Astrocyte (in vitro differentiated cells and primary cell): ENCODE measurements at places on chromosomes 1 and 21. TPM values are rescaled to one million over a fixed set of nuclear protein-coding genes. Genes with fewer than 3 reads are reported as not detected.

Gene KRTAP13-2
- not detected in 2 replicates for total RNA-seq

Gene IL20
- total RNA-seq, result not detected in 2 replicates

Gene AMY2A
- total RNA-seq, result not detected in 2 replicates

Gene RIMKLA
- total RNA-seq, result 0.12 and 0.20 TPM in 2 replicates

Gene OR2T35
- not detected in 2 replicates for total RNA-seq

Gene FYB2
- total RNA-seq, result 0.14 and 0.26 TPM in 2 replicates

Gene PGD
- total RNA-seq, result 187 and 224 TPM in 2 replicates

Gene ITLN2
- total RNA-seq, result not detected in 2 replicates

Gene TEDDM1
- not detected in 2 replicates for total RNA-seq

DNA sequence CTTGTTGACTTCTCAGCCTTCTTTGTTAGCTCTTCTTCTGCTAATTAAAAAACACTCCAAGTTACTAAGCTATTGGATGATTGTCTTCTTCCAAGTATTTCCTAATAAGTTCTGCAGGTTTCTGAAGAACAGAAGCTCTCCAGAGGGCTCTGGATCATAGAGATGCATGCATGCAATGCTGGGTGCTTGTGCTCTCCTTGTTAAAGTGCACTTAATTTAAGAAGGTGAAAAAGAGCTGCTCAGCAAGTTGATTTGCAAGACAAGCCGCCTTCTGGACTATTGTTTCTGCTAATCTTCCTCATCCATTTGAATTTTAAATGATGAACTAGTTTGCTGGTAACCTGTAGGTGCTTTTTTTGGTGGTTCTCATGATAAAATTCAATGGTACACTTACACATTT, 16.1 kb downstream of the RRP15 start:
- H3K4me1 ChIP-seq, result peaks cover 4% of the 10 kb centered on the region
- no peaks in the 10 kb centered on the region for H3K27me3 ChIP-seq
- H3K27ac ChIP-seq, result no peak overlapping the region
- DNase-seq, result no peak
- no peak overlapping the region for H3K4me3 ChIP-seq

- H3K4me1 ChIP-seq, result peaks cover 10% of the 10 kb centered on the region
- no peaks in the 10 kb centered on the region for H3K27me3 ChIP-seq
- H3K4me3 ChIP-seq, result no peak overlapping the region
- H3K27ac ChIP-seq, result no peak overlapping the region
Measured at GRCh38 chr1:81695741-81696140, 105.0 kb upstream of the ADGRL2 start.

DNA sequence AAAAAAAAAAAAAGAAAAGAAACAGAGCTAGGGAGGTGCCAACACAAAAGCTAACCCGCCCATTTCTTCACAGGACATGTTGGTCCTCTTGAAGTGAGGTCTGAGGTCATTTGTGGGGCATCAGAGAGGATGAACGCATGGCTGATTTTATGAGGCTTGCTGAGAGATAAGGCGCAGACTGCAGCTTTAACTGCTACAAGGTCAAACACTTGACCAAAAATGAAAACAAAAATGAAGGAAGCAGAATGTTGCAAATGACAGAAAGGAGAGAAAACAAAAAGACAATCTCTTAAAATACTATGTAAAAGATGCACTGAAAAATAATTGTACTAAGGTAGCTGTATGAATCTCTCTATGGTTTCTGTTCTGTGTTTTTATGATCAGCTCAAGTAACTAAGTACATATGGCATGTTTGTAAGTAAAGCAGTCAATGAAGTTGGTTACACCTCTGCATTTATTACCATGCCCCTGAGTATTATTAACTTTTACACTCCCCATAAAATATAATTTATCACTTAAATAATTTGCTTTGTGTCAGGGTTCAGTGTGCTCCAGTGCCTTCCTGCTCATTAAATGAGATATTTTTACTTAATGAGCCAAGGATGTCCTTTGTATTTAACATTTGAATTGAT, 249.1 kb upstream of the NR5A2 start:
- H3K36me3 ChIP-seq, result no peaks in the 10 kb centered on the region
- DNase-seq, result no peak
- H3K27ac ChIP-seq, result no peak overlapping the region
- no peaks in the 10 kb centered on the region for H3K27me3 ChIP-seq
- no peak overlapping the region for H3K4me3 ChIP-seq

DNA sequence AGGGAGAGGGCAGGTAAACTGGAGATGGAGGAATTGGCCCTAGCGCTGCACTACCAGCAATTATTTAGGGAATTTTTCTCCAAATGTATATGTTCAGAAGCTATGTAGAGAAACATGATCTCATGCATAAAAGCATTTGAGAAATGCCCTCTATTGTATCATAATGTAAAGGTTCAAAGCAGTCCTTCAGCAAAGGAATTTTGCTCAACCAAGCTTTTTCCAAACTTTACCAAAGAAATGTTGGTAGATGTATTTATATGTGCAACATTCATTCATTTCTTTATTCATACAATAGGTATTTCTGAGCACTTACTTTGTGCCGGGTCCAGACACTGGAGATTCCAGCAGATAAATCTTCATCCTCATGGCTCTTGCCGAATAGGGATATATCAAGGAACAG, 64.4 kb downstream of the XCL1 start:
- H3K4me3 ChIP-seq, result no peak overlapping the region
- H3K27ac ChIP-seq, result no peak overlapping the region
- DNase-seq, result peak; percentile 16
- H3K36me3 ChIP-seq, result no peaks in the 10 kb centered on the region
- peaks cover 13% of the 10 kb centered on the region for H3K4me1 ChIP-seq
- H3K27me3 ChIP-seq, result no peaks in the 10 kb centered on the region

- peaks cover 12% of the 10 kb centered on the region for H3K27me3 ChIP-seq
- H3K27ac ChIP-seq, result no peak overlapping the region
- no peak for DNase-seq
- no peak overlapping the region for H3K4me3 ChIP-seq
Measured at GRCh38 chr21:36524477-36524876, 44.6 kb upstream of the CLDN14 start.

- peaks cover 3% of the 10 kb centered on the region for H3K4me1 ChIP-seq
- no peaks in the 10 kb centered on the region for H3K27me3 ChIP-seq
- H3K36me3 ChIP-seq, result no peaks in the 10 kb centered on the region
- no peak overlapping the region for H3K27ac ChIP-seq
- H3K4me3 ChIP-seq, result no peak overlapping the region
Measured at GRCh38 chr1:164565357-164565756, 6.4 kb downstream of the PBX1 start.

DNA sequence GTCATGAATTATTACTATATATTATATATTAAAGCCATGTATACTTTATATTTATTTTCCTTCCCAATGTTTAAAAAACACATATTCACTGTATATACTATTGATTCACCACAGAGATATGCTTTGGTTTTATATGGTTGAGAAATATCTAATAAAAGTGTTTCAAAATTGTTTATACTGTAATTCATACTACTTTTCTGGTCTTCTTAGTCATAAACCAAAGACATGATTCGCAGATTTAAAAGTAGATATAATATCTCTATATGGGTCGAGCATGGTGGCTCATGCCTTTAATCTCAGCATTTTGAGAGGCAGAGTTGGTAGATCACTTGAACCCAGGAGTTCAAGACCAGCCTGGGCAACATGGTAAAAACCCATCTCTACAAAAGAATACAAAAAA, 738.4 kb downstream of the USP25 start:
- H3K27me3 ChIP-seq, result no peaks in the 10 kb centered on the region
- no peaks in the 10 kb centered on the region for H3K4me1 ChIP-seq
- H3K4me3 ChIP-seq, result no peak overlapping the region
- no peak for DNase-seq

DNA sequence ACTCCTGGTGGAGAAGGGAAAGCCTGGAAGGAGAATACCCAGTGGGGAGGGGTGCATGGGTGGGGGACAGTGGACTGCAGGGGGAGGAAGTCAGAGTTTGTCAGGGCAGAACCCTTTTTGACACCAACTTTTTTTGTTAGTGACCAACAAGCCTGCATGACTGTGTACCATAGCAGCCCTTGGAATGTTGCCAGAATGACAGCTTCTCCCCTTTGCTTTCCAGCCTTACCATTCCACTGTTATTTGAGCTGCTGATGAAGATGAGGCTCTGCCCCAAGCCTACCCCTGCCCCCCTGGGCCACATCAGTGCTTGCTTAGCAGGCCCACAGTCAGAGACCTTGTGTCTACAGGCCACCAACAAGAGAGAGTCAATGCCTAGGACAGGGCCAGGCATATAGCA, 341.2 kb downstream of the HHAT start:
- H3K4me1 ChIP-seq, result no peaks in the 10 kb centered on the region
- no peak overlapping the region for H3K27ac ChIP-seq
- no peaks in the 10 kb centered on the region for H3K36me3 ChIP-seq

DNA sequence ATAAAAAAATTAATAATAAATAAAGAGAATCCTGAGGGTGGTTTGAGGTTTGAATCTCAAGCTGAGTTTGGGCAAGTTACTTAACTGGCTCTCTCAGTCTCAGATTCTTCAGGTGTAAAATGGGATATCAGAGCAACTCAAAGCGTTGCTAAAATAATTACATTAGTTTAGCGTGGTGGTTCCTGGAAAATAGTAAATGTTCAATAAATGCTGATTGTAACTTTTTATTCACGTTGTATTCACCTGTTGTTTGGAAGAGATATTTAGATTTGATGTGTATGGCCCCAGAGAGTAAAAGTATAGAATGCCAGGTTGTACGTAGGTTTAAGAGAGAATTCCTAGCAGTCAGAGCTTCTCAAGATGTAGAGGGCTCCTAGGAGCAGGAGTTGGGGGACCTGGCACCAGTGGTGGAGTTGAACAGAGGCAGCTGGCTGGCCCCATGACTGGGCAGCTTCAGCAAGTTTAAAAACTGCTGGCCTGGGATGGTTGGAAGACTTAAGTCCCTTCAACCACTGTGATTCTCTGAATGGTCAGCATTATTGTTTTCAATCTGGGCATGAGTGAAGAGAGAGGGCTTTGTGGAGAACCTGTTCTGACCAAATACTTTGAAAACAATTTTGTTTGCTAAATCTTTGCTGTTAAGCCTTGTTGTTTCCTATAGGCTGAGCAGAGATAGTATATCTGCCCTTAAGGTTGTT, 22.4 kb downstream of the PRCC start:
- H3K36me3 ChIP-seq, result peaks cover 25% of the 10 kb centered on the region
- no peak overlapping the region for H3K4me3 ChIP-seq
- H3K27me3 ChIP-seq, result no peaks in the 10 kb centered on the region
- no peak overlapping the region for H3K27ac ChIP-seq
- peaks cover 5% of the 10 kb centered on the region for H3K4me1 ChIP-seq
- DNase-seq, result no peak

DNA sequence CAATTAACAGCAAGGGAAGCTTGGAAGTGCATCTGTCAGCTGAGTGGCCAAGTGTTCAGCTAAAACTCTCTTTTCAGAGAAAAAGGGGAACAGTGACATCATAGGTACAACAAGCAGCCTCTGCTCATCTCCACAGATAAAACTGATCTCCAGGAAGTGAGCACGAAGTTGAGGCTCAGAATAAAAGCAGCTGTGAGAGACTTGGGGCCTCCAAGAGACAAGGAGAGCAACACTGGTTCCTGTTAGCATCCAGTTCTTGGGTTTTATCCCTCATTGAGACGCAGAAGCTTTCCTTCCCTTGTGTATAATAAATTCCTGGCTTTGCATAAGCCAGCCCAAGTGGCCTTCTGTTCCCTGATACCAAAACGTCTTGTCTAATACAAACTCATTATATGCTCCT, 20.0 kb upstream of the CNN3 start:
- H3K36me3 ChIP-seq, result no peaks in the 10 kb centered on the region
- H3K27me3 ChIP-seq, result no peaks in the 10 kb centered on the region

GRCh38 chr21:33940164-33940880, 24.7 kb upstream of the ATP5PO start:
- no peaks in the 10 kb centered on the region for H3K36me3 ChIP-seq
- H3K27ac ChIP-seq, result peak overlapping the region; percentile 78
- no peak overlapping the region for H3K4me3 ChIP-seq
- H3K27me3 ChIP-seq, result no peaks in the 10 kb centered on the region
- DNase-seq, result peak; percentile 70

GRCh38 chr1:217561446-217561845, 69.4 kb downstream of the GPATCH2 start:
- peaks cover 17% of the 10 kb centered on the region for H3K4me1 ChIP-seq
- H3K4me3 ChIP-seq, result no peak overlapping the region
- DNase-seq, result peak; percentile 14

- H3K4me1 ChIP-seq, result no peaks in the 10 kb centered on the region
- H3K27me3 ChIP-seq, result no peaks in the 10 kb centered on the region
- no peak overlapping the region for H3K27ac ChIP-seq
- DNase-seq, result no peak
- H3K4me3 ChIP-seq, result no peak overlapping the region
Measured at GRCh38 chr1:182453631-182454030, 3.7 kb downstream of the RGSL1 start.

DNA sequence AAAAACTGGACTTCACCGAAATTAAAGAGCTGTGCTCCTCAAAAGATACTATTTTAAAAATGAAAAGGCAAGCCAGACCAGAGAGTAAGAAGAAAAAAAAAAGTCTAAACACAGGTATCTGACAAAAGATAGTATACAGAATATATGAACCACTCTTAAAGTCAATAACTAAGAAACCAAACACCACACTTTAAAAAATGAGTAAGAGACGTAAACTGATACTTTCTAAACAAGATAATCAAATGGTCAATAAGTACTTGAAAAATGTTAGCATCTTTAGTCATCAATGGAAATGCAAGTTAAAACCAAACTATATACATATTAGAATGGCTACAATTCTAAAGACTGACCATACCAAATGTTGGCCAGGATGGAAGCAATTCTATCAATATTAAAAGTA, 77.6 kb downstream of the EVI5 start:
- no peak overlapping the region for H3K4me3 ChIP-seq
- H3K36me3 ChIP-seq, result no peaks in the 10 kb centered on the region
- H3K27ac ChIP-seq, result no peak overlapping the region
- DNase-seq, result no peak

GRCh38 chr1:17639703-17640340, 100.3 kb downstream of the ARHGEF10L start:
- DNase-seq, result no peak
- H3K4me1 ChIP-seq, result peaks cover 5% of the 10 kb centered on the region
- peaks cover 8% of the 10 kb centered on the region for H3K36me3 ChIP-seq
- no peak overlapping the region for H3K4me3 ChIP-seq

GRCh38 chr1:55321942-55322341, 106.8 kb upstream of the USP24 start:
- H3K27ac ChIP-seq, result no peak overlapping the region
- no peaks in the 10 kb centered on the region for H3K27me3 ChIP-seq
- no peak overlapping the region for H3K4me3 ChIP-seq
- peak; percentile 57 for DNase-seq
- no peaks in the 10 kb centered on the region for H3K36me3 ChIP-seq

GRCh38 chr1:110860174-110860573, 12.8 kb upstream of the CD53 start:
- H3K4me3 ChIP-seq, result no peak overlapping the region
- DNase-seq, result no peak
- H3K36me3 ChIP-seq, result no peaks in the 10 kb centered on the region
- H3K4me1 ChIP-seq, result no peaks in the 10 kb centered on the region

DNA sequence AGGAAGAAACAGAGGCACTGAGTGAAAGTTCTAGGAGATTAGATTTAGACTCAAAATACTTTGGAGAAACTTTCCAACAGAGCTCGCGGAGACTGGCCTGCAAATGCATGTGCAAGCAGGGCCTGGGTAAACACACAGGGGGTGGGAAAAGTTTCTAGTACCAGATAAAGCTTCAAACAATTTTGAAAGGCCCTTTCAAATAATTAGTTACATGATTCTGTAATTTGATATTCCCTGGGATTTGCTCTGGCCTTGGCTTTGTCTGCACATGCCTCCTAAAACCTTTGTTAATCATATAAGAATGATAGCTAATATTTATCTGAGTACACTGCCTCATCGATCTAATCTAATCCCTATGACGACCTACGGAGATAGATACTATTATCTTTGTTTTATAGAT, 31.3 kb downstream of the VTCN1 start:
- DNase-seq, result no peak
- no peaks in the 10 kb centered on the region for H3K4me1 ChIP-seq
- no peak overlapping the region for H3K4me3 ChIP-seq
- no peaks in the 10 kb centered on the region for H3K36me3 ChIP-seq
- no peaks in the 10 kb centered on the region for H3K27me3 ChIP-seq
